ENCODE measurements at places on chromosomes 7 and 10.

- DNase-seq, result no peak
Observed at GRCh38 chr7:69739190-69739589, 140.9 kb downstream of the AUTS2 start.

DNA sequence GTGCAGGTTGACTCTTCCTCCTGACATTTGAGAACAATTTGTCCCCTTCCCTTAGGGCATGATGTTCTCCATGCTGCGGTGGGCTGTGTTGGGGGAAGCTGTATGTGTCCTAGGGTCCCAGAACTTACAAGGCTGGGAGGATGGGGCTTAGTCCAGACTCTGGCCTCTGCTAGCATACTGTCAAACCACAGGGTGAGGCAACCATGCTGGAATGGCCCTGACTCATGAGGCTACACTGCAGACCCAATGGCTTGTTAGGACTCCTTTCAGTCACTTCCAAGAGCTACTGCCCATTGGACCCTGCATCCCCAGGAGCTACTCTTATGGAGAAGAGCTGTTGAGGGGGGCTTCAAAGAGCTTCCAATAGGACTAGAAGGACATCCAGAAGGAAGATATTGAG lies 20.1 kb upstream of the FAM170B start:
- DNase-seq, result no peak

- no peak for DNase-seq
Observed at GRCh38 chr7:33673029-33673700, 232.2 kb upstream of the BMPER start.

- DNase-seq, result no peak
Observed at GRCh38 chr7:3949242-3949640, 648.2 kb downstream of the SDK1 start.

GRCh38 chr7:115883629-115884028 lies 146.9 kb downstream of the TFEC start:
- no peak for DNase-seq

GRCh38 chr7:82405301-82405700 lies 38.3 kb downstream of the CACNA2D1 start:
- no peak for DNase-seq

DNA sequence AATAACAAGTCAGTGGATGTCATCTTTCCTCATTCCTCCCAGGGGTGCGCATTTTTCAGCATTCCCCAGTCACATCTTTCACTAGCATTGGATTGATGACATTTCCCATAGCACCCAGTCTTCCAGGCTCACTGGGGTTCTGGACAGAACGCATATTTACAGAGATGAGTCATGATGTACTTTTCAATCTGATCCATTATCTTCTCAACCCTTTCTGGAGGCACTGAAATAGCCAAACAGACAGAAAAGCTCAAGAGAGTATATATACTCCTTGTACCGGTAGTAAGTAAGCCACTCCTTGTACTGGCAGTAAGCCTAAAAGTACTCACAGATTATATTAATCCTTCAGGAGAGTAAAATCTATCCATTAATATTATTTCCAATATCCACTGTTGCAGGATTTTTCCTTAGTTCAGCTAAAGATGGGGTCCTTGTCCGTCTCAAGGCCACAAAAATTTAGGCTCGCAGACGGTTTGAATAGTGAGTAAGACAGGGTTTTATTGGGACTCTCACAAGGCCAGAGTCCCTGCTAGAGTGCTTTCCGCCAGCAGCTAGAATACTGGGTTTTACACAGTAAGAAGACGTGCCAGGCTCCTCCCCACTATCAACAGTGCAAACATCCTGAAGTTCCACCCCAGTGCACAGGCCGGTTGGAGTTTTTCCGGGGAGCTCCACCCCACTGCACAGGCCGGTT lies 60.8 kb downstream of the MDH2 start:
- DNase-seq, result no peak

DNA sequence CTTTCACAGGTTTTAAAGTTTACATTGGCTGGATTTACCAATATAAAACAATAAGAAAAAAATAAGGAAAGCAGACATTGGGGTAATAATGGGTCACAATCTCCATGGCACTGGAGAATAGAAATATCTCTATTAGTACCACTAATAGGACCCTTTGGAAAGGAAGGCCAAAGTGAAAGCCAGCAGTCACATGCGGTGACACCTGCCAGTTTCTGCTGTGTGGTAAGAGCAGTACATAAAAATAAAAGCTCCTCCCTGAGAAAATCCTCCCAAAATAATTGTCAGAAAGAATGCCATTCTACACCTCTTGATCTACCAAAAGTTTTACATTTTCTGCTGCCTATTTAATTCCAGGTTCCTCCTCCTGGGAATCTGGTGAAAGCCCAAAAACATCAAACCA lies 30.4 kb upstream of the SLC13A1 start:
- no peak for DNase-seq

- DNase-seq, result no peak
Observed at GRCh38 chr7:42181566-42181965, 55.4 kb downstream of the GLI3 start.

- DNase-seq, result no peak
Observed at GRCh38 chr10:89924261-89924660, 222.9 kb downstream of the KIF20B start.

- DNase-seq, result peak; percentile 68
Observed at GRCh38 chr7:123871998-123872867, 27.3 kb downstream of the HYAL4 start.

DNA sequence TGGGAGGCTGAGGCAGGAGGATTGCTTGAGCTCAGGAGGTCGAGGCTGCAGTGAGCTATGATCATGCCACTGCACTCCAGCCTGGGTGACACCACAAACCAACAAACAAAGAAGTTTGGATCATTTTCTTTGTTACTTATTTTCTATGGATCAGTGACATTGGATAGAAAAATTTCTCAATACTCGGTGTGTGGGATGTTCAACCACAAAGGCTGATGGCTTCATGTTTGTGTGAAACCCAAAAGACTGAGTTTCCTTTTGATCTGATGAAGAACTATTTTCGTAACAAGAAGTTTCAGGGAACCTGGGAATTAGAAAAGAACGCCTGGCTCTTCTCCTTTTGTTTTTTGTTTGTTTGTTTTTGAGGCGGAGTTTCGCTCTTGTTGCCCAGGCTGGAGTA lies 104.0 kb downstream of the HOXA1 start:
- DNase-seq, result peak; percentile 73

DNA sequence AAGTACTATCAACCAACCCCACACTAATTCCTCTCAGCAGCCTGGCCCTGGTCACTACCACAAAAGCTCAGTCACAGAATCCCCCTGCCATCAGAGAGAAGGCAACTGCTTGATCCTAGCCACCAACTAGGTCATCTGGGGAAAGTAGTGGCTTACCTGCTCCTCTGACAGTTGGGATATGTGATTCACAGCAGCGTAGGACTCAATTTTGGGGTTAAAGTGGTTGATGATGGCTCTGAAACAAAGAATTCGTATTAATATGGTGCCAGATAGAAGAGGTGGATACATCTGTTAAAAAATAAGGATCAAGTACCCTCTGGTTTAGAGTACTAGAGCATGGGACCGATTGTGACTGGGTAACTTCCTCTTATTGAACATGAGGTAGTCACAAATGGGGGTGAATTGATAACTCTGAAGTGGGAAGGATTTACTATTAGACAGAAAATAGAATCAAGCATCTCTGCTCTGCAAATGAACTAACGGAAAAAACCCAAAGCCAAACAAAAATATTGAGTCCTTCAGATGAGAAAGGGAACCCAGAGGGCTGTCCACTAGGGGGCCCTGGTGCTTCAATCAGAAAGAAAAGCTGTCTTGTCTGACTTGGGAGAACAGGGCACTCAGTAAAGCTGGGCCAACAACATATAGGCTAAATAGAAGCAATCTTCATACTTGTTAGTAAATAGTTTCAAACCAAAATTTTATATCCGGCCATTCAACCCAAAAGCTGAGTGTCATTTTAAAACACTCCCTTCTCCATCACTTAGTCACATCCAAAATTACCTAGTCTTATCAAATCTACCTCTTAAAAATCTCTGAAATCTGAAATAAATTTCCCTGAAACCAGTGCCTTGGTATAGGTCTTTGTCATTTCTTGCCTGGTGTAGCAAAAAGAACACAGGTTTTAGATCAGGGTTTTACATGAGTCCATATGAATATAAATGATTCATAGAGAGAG lies 45.9 kb upstream of the KCNIP2 start:
- peak; percentile 77 for DNase-seq

DNA sequence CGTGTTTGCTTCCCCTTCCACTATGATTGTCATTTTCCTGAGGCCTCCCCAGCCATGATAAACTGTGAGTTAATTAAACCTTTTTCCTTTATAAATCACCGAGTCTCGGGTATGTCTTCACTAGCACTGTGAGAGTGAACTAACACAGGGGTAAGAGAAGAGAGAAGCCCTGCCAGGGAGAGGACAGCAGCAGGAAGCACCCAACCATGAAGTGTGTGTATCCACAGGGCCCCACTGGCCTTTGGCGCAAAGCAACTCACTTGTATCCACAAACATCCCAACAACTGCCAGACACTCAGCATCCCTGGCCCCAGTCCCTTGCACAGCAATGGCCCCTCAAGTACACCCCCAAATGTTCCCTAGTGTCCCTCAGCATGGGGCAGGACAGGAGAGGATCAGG lies 115.1 kb downstream of the MAD1L1 start:
- DNase-seq, result no peak

DNA sequence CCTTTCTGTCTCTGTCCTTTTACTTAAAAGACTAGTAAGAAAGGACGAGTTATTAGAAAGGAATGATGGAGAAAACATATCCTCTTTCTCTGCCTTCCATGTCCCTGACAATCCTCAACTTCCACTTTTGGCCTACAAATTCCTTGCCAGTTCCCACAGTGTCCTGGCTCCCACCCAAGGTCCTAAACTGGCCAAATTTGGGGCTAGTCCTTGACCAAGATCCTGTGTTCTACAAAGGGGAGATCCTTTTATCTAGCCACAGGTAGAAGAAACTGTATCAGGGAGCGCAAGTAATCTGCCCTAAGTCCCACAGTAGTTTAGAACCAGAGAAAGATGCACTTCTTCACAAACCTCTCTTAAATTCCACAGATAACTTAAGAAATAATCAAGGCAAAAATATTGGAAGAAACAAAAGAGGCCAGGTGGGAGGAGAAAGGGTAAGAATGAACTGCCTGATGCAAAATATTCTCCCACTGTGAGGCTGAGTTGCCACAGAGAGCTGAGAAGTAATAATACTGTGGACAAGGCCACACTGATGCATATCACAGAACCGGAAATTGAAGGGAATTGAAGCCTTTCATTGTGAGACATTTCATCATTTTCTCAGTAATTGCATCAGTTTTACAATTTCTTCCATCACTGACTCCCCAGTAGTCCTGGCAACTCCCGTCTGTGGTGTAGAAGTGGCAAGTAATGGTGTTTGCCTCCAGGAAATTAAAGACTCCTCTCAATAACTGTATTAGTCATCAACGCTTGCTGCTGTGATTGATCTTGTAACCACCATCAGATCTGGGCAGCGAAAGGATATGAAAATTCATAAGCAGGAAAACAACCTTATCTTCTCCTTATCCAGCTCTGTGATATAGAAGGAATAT lies 47.2 kb downstream of the DNAJC12 start:
- DNase-seq, result peak; percentile 34

DNA sequence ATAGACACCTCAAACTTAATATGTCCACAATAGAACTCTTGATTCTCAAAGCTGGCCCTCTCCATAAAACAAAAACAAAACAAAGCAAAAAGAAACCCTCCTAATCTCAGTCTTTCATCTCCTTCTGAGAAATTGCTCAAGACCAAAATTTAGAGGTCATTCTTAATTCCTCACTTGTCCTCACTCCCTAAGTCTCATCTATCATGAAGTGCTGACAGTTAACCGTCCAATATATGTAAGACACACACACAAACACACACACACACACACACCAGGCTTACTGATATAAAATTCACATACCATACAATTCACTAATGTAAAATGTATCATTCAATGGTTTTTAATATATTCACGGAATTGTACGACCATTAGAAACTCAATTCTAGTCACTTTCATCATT lies 17.0 kb upstream of the SVIL start:
- no peak for DNase-seq

- DNase-seq, result no peak
Observed at GRCh38 chr7:154581251-154581890, 421.6 kb downstream of the PAXIP1 start.

DNA sequence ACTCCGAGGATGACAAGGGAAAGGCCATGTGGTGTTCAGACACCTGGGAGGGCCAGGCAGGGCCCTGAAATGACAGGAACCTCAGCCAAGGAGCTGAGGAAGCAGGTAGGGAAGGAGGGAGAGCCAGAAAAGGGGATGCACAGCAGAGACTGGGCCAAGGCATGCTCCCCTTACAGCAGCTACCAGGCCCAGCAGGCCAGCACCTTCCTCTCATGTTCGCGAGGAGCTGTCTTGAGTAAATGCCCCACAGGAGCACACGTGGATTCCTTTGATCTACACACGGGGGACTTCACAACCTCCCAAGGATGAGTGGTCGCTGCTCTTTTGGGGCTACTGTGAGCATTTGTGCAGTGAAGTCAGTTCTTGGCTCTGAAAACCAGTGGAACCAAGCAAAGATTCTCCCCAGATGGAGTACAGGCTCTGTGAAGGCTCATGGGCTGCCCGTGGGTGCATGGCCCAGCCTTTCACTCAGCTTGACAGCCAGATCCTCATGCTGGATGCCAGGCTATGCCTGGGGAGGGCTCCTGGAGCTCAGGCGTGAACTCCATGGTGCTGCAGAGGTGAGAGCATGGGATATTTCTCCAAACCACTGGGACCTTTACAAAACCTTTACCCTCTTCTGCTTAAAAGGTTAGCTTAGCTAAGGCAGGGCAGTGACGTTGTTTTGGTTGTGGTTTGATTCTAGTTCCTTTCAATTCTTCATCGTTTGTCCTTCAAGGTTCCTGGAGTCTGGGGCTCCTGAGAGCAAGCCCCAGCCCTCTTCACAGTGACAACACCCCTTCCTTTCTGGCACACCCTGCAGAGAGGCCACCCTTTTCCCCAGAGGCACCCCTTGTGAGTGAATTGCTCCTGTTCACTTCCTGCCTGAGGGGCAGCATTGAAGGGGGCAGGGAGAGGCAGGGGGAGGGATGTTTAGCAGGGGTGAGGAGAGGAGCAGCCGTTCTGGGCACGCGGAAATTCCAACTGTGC lies 74.2 kb upstream of the ZPBP start:
- no peak for DNase-seq

GRCh38 chr7:36278620-36279172 lies 111.0 kb upstream of the ANLN start:
- no peak for DNase-seq

DNA sequence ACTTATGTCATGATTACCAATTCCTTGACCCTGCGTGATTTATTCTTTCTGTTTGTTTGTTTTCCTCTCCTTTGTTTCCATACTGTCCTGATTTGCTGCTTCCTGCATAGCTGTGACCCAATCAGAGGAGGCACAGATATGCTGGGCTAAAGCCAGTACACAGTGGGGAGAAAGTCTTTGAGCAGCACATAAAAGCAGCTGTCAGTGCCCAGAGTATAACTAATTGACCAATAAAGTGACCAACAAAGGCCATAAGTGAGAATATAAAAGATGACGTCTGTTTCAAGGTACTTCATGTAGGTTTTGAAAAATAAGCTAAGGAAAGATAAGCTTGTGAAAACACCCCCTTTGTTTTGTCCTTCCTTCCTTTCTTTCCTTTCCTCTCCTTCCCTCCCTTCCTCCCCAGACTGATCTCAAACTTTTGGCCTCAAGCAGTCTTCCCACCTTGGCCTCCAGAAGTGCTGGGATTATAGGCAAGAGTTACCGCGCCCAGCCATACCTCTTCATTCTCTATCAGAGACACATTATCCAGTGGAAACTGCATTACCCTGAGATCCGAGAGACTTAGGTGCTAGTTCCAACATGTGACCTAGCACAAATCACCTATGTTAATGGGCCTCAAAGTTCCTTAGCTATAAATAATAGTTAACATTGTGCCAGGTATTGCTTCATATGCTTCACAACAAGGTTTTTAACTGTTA lies 17.0 kb downstream of the BCAP29 start:
- no peak for DNase-seq

GRCh38 chr7:123719197-123719721 lies 29.5 kb downstream of the WASL start:
- DNase-seq, result peak; percentile 73
